ENCODE measurements at places on chromosomes 3 and 15.

- no peak for DNase-seq
Observed at GRCh38 chr3:146386936-146387335, 82.4 kb downstream of the PLSCR2 start.

DNA sequence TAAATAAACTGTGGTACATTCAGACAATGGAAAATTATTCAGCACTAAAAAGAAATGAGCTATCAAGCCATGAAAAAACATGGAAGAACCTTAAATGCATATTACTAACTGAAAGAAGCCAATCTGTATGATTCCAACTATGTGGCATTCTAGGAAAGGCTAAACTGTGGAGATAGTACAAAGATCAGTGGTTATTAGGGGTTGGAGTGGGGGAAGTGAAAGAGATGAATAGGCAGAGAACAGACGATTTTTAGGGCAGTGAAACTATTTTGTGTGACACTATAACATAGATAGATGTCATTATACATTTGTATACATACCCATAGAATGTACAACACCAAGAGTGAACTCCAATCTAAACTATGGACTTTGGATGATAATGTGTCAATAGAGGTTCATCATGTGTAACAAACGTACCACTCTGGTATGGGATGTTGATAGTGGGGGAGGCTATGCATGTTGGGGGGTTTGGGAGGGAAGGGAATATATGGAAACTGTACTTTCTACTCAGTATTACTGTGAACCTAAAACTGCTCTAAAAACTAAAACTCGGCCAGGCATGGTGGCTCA is 29.0 kb downstream of the RAB27A start:
- DNase-seq: no peak

- no peak for DNase-seq
Observed at GRCh38 chr3:182370949-182371348, 422.4 kb upstream of the ATP11B start.

DNA sequence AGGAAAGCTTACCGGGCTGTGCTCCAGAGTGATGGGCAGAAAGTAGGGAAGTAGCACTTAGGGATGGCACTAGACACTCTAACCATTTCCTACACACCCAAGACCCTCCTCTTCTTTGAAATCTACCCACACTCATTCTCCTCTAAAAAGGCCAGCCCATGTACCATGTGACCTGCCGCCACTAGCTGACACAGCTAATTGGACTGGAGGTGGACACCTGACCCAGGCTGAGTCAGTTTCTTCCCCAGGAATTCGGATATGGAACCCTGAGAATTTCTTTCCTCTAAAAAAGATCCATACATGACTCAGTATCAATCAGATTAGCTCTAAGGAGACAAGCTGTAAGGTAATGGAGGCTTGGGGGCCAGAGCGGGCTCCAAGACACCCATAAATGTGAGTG is 60.1 kb downstream of the DCLK3 start:
- DNase-seq: no peak

DNA sequence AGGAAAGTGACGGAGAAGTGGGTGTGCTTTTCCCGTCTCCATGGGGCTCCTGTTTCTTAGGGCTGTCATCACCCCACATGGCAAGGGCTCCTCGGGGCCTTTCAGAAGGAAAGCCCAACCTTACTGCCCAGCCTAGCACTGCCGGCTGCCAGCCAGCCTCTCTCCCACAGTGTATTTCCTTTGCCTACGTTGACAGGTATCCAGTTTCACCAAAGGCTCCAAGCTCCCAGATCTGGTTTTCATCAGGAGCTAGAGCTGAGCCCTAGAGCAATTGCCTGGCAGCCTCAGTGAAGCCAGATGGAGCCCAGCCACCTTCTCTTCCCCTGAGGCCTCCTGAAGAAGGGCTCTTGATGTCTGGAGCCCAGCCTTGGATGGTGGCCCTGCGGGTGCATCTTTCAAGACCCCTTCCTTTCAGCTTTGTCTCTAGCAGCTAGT is 20.2 kb downstream of the CRABP1 start:
- no peak for DNase-seq

- DNase-seq: peak; percentile 6
Observed at GRCh38 chr3:193593668-193594030, 641 bp downstream of the OPA1 start.

DNA sequence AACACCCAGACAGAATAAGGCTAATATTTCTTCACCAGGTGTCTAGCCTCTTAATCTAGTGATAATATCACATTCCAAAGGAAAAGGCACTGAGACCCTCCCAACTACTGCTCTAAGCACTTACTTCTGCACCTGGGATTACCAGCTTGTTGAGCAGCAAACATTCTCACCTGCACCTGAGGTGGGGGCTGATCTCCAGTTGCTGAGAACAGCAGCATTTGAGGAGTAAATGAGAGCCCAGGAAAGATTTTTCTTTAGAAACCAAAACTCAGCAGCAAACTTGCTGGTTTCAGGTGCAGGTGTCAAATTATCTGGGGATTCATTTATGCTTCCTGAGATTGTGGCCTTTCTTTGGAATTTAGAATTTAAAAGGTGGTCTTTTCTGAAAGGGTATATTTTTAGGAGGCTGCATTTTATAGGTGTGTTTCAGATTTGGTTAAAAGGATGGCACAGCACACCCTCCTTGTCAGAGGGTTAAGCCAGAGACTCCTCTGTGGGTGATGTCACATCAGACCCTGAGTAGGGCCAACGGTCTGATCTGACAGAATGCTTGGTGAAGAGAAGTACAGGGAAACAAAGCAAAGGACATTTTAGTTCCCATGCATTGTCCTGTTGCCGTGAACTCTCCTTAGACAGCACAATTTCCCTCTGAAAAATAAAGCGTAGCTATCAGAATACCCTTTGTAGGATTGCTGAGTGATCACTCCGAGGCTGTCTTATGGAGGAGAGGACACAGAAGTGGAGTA is 411.0 kb upstream of the ATP11B start:
- DNase-seq: no peak

DNA sequence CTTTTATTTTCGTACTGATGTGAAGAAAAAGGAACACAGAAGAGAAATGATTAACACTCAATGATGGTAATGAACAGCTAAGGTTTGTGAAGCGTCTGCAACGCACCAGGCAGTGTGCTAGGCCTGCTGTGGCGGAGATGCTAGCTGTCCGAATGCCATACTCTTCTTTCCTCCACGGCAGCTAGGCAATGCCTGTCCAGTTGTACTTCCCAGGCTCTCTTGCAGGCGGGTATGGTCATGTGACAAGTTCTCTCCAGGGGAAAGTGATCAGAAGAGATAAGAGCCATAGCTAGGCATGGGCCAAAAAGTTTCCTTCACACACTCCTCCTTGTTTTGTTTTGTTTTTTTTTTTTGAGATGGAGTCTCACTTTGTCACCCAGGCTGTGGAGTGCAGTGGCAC is 6.7 kb downstream of the TADA3 start:
- no peak for DNase-seq

- no peak for DNase-seq
Observed at GRCh38 chr3:72494130-72494529, 354.1 kb downstream of the SHQ1 start.

DNA sequence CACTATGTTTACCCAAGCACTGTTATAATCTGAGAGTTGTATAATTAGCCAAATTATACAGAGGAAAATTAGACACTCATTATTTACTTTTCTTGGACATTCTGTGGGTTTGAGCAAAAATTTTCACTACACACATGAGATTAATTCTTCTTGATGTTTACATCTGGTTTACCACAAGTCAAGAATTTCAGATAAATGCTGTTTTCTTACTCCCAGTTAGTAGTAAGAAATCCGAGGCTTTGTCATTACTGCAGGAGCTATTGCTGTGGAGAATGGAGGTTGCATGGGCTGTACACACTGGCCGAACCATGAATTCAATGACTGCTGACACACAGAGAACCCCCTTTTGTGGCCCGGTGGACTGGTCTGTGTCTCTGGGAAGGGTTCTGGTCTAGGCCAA is 207.7 kb upstream of the CFAP20DC start:
- no peak for DNase-seq

- DNase-seq: no peak
Observed at GRCh38 chr3:194812176-194812575, 126.5 kb downstream of the FAM43A start.

GRCh38 chr3:55731741-55732140 is 244.6 kb upstream of the WNT5A start:
- DNase-seq: no peak

- no peak for DNase-seq
Observed at GRCh38 chr15:94272251-94272898, 41.0 kb downstream of the MCTP2 start.

DNA sequence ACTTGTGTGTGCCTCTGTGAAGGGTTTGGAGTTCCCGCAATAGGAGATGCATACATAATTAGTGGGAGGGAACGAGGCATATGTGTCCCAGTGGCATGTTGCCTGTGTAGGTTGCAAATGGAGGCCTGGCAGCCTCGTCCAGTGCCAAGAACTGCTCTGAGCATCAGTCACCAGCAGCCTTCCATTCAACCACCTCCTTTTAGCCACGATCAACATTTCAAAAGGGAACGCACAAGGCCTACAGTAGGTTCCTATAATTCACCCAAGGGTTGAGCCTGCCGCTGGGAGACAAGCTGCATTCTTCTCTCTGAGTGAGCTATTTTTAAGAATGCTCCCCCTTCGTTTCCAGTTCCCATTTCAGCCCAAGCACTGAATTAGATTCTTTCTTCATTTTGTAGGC is 78.8 kb upstream of the CTNNB1 start:
- DNase-seq: no peak

DNA sequence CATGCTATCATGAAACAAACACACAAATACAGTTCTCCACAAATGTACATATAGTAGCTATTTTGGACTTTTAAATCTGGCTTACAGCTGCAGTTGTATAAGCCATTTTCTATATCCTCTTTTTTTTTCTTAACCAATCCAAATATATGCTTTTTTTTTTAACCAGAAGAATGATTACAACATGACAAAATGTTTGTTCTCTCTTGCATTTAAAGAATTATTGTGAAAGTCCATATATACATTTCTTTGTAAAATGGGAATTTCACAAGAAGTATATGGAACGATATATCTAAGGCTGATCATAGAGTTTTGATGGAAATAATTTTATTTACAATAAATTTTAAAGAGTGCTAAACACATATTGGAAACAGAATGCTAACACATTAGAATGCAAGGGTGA is 95.6 kb downstream of the CD200R1L start:
- DNase-seq: no peak

DNA sequence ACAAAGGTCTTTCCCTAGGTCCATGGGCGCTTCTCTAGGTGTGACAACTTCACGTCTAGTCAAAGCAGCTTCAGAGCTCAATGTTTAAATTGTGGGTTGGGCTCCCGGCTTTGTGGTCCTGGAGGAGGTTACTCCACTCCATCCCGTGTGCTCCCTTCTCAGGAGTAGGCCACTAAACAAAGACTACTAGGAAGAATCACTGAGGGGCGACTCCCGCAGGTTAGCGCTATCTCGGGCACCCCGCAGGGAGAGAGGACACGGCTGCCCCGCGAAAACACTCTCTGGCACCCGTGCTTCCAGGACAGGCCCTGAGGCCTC is 500 bp downstream of the PARP6 start:
- no peak for DNase-seq

DNA sequence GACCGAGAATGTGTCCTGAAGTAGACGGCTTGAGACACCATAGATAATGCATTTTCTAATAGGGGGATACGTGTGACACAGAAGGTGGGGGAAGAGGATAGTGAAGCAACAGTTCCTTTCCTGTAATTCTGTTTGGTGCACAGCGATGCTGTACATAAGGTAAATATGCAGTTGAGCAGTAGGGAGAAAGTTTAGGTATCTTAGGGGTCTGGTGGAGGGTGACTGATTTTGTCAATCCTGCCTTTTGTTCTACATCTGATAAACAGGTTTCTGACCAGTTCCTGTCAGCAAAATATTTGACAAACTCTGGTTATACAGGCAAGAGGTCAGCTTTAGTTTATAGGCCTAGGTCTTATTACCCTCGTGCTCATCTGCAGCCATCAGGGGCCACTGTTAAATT is 71.3 kb downstream of the TRAK1 start:
- no peak for DNase-seq

DNA sequence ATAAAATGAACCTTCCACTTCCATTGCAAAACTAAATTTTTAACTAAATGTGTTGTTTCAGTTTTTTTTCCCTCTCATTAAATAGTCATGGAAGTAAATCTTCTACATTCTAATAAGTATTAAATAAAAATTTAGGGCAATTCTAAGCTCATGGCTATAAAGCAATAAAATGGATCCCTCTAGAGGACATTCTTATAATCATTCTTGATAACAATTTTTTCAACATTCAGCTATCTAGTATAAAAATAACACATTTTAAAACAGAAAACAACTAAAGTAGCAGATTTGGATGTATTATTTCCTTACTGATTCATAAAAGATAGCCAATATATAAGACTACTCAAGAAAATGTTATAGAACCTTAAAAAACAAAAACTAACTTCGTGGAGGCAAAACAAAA is 393.1 kb downstream of the PLOD2 start:
- peak; percentile 12 for DNase-seq

DNA sequence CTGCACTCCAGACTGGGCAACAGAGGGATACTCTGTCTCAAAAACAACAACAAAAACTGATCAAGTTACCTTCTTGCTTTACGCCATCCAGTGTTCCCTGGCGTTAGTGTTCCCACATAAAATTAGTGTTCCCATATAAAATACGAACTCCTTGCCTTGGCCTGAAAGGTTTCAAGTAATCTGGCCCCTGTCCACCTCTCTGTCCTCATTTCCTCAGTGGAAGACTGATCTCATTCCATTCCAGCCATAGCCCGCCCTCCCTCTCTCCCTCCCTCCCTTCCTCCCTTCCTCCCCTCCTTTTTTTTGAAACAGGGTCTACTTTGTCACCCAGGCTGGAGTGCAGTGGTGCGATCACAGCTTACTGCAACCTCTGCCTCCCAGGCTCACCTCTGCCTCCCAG is 2.8 kb upstream of the CAND2 start:
- DNase-seq: no peak

GRCh38 chr3:163672954-163673353 is 1405.3 kb downstream of the SI start:
- DNase-seq: no peak

DNA sequence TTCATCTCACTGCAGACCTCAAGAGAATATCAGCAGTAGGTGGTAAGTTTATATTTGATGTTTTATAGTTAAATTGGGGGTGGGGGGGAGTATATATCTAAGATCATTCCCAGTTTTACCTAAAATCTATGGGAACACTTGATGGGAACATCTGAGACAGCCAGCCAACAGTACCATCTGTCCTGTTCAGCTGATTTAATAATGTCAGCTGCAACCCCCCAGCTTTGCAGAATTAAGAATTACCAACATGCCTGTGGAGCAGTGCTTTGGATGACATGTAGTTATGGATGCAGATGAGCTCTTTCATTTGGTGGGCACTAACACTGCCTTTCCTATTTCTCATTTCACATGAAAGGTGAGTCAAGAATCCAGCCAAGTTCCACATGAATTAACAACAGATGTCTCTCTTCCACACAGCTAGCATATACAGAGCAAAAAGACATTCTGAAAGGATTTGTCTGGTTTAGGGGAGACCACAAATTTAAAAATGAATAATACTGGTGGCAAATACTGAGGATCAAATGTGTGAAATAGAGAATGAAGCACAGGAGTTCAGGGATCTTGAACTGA is 76.2 kb downstream of the SETD5 start:
- DNase-seq: no peak

DNA sequence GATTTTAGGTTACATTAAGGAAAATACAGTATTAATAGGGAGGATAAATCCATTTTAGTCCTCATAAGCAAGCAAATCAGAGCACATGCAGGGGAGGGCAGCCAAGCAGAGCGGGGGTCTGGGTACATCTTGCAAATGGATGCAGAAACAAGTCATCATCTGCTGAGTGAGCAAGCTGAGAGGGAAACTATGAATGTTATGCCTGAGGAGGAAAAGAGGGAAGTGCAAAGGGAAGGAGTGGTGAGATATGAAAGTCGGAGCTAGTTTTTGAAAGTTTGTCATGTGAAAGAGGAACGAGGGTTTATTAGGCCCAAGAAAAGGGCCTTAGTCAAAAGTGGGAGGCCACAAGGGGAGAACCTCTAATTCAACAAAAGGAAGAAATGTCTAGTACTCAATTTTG is 15.4 kb downstream of the PTX3 start:
- DNase-seq: no peak

Data from NCI-H1436 (cell line).